ENCODE measurements at places on chromosomes 1 and 21. TPM values are rescaled to one million over a fixed set of nuclear protein-coding genes. Genes with fewer than 3 reads are reported as not detected.

CD1B gene
- not detected for total RNA-seq

RGS18 gene
- not detected for total RNA-seq

- no peak for DNase-seq
Measured at GRCh38 chr1:19484798-19485361, 459 bp downstream of the CAPZB start.

DNA sequence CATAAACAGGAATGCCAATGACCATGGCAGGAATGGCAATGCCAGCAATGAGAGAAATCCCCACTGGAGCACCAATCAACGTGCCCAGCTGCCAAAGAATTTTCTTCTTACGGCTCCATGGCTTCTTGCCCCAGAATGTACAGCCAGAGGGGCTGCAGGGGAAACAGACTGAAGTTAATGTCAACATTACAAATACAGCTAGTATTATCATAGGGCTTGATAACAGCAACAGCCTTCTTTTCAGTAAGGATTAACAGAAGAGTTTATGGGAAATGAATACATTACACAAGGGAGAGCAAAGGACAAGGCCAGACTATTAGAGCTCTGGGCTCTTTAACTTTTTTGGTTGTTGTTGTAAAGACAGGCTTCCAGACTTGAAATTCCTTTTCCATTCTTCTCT is 18.2 kb downstream of the RNF19B start:
- DNase-seq, result no peak

TP53BP2 gene
- total RNA-seq, result 35.2 TPM
